ENCODE measurements at places on chromosomes 3 and 15.

GRCh38 chr15:90126596-90127435 lies 24.5 kb upstream of the IDH2 start:
- DNase-seq, result peak; percentile 92

GRCh38 chr3:139213936-139214335 lies 129.9 kb upstream of the MRPS22 start:
- no peak for DNase-seq

DNA sequence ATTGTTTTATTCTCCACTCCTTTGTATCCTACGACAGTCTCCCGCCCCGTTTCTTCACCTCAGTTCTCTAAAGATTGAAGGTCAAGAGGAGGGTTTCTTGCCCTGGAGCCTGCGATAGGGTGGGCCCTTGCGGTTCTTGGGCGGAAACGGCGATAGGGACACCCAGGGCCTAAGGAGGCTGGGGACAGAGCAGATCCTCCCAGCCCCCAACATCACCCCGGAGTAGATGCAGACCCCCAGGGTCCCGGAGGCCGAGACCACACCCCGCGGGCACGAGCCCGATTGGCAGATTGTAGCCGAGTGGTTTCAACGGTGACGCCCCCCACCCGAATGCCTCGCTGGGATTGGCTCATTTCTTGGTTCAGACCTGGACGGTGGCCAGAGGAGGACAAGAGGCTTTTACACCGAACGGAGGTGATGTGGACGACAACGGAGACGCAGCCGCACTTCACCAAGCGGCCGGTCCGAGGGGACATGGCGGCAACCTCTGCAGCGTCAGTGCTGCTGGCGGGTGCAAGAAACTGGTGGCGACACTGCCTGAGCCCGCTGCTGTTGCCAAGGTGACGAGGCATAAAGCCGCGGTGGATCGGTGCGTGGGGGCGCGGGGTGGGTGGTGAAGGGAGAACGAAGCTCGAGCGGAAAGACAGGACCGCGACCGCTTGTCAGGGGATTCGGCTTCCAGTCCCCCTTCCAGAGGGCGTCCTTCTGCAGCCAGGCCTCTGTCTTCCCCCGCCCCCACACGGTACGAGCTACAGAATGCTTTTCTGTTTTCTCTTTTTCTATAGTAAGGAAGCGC lies 19.0 kb upstream of the MCF2L2 start:
- DNase-seq, result peak; percentile 99

DNA sequence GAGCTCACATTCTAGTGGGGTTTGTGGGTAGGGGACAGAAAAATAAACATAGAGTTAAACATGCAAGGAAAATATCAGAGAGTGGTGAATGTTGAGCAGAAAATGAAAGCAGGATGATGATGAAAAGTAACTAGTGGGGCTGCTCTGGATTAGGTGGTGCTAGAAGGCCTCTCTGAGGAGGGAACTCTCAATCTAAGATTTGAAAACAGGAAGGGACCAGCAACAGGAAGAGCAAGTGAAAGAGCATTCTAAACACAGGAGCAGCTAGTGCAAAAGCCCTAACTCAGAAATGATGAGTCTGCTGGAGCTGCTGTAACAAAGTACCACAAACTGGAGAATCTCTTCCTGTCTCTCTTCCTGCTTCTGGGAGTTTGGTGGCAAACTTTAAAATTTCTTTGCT lies 468.6 kb upstream of the AGTR1 start:
- no peak for DNase-seq

DNA sequence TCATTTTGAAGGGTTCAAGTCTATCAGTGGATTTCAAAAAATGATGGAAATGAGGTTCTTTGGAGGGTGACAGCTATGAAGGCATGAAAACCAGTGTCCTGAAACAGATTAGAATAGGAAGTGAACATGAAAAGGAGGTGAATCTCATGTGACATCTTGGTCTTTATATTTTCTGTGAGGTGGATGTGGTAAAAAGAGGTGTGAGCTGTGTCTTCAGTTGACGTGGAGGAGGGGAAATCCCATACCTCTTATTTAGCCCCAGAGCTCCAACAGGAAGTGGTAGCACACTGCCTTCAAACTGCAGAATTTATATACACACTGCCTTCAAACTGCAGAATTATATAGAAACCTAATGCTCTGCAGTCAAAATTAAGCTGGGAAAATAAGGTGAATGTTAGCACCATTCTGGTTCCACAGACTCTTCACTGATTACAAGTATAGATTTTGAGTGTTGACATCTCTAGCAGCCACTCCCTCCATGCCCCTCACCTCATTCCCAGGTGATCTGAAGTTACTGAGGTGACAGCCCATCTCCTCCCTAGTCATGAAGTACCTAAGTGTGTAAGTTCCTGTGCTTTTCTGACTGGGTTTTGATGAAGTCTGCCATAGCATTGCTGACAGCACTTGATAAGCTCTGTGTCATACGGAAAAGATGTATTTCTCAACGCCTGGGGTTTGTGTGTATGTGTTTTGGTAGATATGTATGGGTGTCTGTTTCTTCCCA lies 2.7 kb downstream of the RAB8B start:
- DNase-seq, result no peak

DNA sequence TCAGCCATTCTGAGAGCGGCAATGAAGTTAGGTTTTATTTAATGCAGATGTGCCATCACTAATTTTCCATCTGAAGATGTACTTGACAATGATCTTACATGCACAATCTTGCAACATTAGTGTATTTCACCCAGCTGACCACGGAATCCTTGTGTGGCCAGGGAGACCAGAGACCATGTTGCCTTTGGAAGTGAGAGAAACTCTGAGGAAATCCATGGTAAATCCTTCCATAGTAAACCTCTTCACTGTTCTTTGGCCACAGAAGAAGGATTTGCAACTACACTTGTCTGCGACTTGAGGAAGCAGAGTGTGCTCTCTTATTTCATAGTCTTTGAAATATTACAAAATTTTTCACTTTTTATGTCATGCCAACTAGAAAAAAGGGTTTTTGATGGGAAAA lies 128.4 kb upstream of the IGSF10 start:
- DNase-seq, result no peak

DNA sequence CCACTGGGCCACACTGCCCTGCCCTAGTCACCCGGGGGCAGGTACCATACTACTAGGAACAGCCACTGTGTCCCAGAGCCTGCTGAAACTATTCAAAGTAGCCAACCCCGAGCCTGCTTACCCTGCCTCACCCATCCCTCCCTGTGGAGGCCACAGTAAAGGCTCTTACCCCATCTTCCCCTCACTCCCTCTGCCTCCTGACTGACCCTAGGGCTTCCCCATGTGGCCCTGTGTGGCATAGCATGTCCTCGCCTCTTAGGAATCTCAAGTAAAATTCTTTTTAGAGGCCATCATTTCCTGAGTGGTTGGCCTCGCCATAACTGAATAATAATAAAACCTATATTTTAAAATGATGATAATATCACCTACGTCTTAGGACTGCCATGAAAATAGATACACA lies 112.2 kb upstream of the SLC6A11 start:
- peak; percentile 89 for DNase-seq

GRCh38 chr15:62641825-62642224 lies 400.7 kb upstream of the TPM1 start:
- DNase-seq, result no peak

GRCh38 chr15:80966431-80967197 lies 23.0 kb downstream of the MESD start:
- DNase-seq, result peak; percentile 29

GRCh38 chr3:32719335-32719734 lies 34.3 kb downstream of the CNOT10 start:
- DNase-seq, result no peak

- DNase-seq, result no peak
Measured at GRCh38 chr3:16174026-16174355, 489 bp upstream of the GALNT15 start.

- peak; percentile 93 for DNase-seq
Measured at GRCh38 chr3:14598143-14598569, 53.4 kb upstream of the CCDC174 start.
